Neuronal stem cell (in vitro differentiated cells): ENCODE measurements at places on chromosomes 3 and 15.

DNA sequence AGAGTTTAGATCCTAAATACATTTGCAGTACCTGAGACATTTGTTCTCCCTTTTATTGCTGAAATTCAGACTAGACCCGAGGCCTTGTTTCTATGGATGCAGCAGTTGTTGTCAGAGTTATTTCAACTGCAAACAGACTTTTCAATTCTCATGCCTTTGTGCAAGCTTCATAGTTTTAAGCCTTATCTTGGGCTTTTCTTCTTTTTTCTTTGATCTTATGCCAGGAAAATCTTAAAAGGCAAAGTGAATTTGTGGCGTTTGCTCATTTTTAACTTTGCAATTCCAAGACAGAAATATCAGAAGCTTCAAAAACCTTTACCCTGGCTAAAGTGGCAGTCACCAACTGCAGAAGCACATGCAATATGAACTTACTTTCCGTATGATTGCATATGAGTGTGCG is 576.7 kb downstream of the DIPK2A start:
- DNase-seq: no peak

DNA sequence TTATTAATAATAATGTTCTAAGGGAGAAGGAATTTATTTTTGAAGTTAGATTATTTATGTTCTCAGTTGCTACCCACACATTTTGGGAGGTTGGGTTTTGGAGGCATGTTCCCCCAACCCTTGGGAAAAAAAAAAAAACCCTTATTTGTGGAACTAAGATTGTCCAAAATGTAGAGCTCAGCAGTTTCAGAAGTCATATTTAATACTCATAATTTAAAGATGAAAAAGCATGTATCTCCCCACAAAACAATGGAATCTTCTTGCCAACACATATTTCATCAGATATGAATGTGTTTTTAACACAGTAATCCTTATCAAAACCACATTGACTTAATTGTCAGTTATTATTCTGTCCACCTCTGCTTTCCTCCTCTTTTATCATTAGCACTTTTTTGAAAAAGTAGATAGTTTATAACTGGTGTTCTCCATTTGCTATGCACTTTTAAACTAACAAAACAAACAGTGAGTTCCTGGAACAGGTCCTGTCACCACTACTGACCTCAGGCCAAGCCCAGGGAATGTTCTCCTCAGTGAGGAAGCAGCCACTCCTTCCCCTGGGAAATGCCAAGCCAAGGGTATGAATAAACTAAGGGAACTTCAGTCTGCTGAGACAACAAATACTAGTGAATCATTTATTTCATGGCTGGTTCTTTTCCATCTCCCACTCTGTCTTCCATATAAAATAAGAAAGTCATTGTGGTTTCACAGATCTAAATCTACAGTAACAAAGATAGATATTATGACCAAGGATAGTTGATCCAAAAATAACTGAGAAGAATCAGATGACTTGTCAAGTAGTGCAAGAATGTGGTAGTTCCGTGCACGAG is 414.4 kb upstream of the ALCAM start:
- no peak for DNase-seq

DNA sequence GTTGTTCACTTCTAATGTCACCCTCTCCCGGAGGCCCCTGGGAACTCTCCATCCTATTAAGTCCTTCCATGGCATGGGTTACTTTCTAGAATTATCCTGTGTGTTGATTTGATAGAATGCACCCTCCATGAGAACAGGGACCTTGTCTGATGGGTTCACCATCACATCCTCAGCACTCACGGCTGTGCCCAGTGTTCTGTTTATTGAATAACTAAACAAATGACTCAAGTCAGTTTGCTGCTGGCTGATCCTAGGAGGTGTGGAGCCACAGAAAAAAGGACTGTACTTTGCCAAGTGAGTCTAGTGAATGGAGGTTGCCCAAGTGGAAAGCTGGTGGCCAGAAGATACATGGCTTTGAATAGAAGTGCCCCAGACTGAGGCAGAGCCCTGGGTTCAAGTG is 48.5 kb upstream of the RAB6B start:
- DNase-seq: no peak

GRCh38 chr3:70264122-70264780 is 48.2 kb downstream of the MDFIC2 start:
- DNase-seq: no peak

DNA sequence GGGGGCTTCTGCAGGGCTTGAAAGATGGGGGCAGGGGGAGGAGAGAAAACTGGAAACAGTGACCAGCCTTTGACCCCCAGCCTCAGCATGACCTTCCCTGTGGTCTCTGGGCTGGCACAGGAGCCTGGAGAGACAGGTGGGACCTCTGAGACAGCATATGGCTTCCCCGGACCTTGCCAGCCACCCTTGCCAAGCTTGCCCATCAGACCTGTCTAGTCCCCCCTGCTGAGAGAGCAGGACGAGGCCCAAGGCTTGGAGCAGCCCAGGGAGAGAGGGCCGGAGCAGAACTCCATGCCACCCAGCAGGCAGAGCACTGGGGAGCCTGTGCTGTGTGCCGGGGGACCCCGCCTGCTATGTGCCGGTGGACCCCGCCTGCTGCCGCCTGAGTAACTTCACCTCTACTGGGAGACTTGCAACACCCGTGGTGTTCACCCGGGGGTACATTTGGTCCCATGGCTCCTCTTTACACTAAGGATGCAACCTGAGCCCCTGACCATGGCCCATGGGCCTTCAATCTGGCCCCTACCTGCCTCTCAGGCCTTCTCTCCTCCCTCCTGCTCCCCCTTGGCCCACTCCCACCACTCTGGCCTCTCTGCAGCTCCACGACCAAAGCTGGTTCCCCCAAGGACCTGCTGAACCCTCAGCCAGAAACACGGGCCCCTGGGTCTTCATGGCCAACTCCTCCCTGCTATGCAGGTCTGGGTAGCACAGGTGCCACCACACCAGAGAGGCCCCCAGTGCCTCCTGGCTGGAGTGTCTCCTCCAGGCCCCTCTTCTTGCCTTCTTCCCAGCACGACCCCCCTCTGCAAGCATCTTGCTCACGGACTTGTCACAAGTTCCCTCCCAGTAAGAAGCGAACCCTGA is 21.1 kb upstream of the SLC41A3 start:
- no peak for DNase-seq

DNA sequence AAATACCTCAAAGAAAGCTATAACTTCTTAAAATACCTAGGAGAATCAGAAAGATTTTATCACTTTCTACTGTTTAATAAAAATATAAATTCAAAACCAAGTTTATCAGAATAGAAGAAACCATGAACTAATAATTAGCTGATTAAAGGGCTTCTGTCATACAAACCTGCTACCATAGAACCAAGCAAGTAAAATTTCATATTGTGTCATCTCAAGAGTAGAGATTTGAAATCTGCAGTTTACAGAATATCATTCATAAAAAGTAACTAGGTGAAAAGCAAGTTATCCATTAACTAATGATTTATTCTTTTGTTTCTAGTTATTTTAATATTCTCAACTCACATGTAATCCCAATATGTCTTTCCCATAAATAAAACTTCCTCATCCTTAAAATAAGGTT is 36.8 kb upstream of the XXYLT1 start:
- no peak for DNase-seq

- no peak for DNase-seq
Observed at GRCh38 chr3:158528076-158528674, 42.8 kb upstream of the MLF1 start.

DNA sequence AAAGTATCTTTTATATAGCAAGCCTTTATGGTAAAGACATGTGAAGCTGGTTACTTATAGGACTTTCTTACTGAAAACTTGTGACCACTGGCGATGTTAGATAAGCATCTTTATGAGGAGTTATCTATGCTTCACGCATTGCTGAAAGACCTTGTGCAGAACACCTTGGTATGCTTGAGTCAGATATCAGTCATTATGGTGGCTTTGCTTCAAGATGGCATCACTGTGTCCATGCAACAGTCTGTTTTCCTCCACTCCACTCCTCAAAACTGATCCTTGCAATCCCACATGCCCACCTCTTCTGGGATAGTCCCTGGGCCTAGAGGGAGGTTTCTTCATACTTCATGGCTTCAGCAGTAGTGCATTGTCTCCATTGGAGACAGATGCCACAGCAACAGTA is 656.3 kb downstream of the ZNF385D start:
- DNase-seq: no peak

- no peak for DNase-seq
Observed at GRCh38 chr15:40106203-40107161, 2.2 kb downstream of the BMF start.

DNA sequence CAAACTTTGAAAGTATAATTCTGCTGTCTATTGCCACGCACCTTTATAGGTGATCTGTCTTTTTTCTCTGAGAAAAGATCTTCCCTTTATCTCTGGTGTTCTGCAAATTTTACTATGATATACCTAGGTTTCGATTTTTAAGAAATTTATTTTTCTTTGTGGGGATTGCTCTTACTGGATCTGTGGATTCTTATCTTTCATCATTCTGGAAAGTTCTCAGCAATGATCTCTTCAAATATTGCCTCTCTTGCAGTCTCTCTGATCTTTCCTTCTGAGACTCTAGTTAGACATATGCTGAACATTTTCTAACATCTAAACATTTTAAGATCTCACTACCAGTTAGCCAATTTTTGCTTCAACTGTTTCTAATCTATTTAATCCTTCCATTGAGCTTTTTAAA is 47.0 kb upstream of the ATOSA start:
- DNase-seq: no peak

GRCh38 chr3:172315401-172316091 is 132.7 kb downstream of the GHSR start:
- DNase-seq: no peak

GRCh38 chr15:34366271-34367065 is 528 bp downstream of the LPCAT4 start:
- peak; percentile 63 for DNase-seq

DNA sequence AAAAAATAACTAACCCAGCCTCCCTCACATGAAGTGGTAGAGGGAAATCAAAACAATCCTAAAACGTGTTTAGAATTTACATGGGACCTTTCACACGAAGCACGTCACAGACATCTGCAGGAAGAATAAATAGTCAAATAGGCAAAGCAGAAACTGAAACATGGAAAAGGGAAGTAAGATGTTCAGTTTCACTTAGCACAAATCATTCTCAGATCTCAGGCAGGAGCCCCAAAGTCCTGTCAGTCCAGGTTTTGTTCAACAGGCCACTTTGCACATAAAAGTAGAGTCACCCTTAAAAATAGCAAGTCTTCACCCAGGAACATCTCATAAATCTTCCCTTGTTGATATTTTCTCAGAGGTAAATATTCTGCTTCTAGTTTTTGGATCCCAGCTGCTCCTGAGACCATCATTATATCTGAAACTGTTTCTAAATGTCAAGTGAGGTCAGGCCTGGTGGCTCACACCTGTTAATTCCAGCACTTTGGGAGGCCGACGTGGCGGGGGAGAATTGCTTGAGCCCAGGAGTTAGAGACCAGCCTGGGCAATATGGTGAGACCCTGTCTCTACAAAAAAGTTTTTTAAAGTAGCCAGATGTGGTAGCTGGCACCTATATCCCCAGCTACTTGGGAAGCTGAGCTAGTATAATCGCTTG is 1.9 kb downstream of the RUBCN start:
- no peak for DNase-seq
